Astrocyte (in vitro differentiated cells and primary cell): ENCODE measurements at places on chromosomes 3 and 15.

- H3K4me3 ChIP-seq, result no peak overlapping the region
- peak overlapping the region; percentile 9 for H3K27ac ChIP-seq
- H3K27me3 ChIP-seq, result no peaks in the 10 kb centered on the region
- H3K4me1 ChIP-seq, result peaks cover 5% of the 10 kb centered on the region
Measured at GRCh38 chr3:135895734-135896121, 69.8 kb upstream of the PPP2R3A start.

- no peaks in the 10 kb centered on the region for H3K4me1 ChIP-seq
- no peak overlapping the region for H3K4me3 ChIP-seq
Measured at GRCh38 chr15:79953951-79954444, 17.0 kb downstream of the BCL2A1 start.

- H3K27ac ChIP-seq, result no peak overlapping the region
- DNase-seq, result no peak
- H3K27me3 ChIP-seq, result no peaks in the 10 kb centered on the region
- no peak overlapping the region for H3K4me3 ChIP-seq
- no peaks in the 10 kb centered on the region for H3K36me3 ChIP-seq
Measured at GRCh38 chr3:108415661-108416060, 94.7 kb downstream of the MYH15 start.

GRCh38 chr3:134027631-134028030, 2.1 kb downstream of the SLCO2A1 start:
- peaks cover 11% of the 10 kb centered on the region for H3K27me3 ChIP-seq
- DNase-seq, result no peak
- no peak overlapping the region for H3K27ac ChIP-seq
- H3K36me3 ChIP-seq, result no peaks in the 10 kb centered on the region

GRCh38 chr3:32448686-32449474, 53.8 kb downstream of the CMTM6 start:
- peaks cover 3% of the 10 kb centered on the region for H3K4me1 ChIP-seq
- no peak overlapping the region for H3K27ac ChIP-seq
- DNase-seq, result no peak
- H3K27me3 ChIP-seq, result no peaks in the 10 kb centered on the region
- peaks cover 4% of the 10 kb centered on the region for H3K36me3 ChIP-seq

GRCh38 chr3:52040600-52040999, 15.8 kb downstream of the DUSP7 start:
- DNase-seq, result no peak
- no peaks in the 10 kb centered on the region for H3K27me3 ChIP-seq
- no peak overlapping the region for H3K4me3 ChIP-seq
- H3K36me3 ChIP-seq, result no peaks in the 10 kb centered on the region
